SHP77 treated with DMSO at 0.1 percent for 48 hours (cell line): ENCODE measurements at places on chromosomes 2 and 18.

DNA sequence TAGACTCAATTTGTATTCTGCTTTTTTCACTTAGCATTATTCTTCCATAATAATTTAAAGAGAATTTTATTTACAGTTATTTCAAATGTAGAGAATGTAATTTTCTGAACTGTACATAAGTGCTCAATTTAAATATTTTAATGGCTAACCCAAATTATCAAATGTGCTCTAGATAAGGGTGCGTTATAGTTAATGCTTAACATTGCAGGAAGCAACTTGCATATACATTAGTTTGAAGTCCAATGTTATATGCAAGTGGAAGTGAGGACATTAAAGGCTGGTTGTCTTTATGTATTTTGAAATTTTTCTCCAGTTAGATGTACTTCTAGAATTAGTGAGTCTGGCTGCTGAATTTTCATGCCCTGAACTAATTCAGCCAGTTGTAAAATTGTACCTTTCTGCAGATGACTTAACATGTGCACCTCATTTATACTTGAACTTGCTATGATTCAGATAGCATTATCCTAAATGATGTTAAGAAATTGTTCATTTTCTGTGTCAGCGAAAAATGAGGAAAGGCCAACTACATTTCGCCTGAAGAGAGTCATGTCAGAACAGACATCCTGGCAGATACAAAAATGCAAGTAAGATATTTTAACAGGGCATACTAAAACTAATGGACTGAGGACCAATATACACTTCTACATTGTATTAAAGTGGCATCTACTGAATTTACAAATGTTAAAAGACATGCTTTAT, 59.2 kb upstream of the GAREM1 start:
- no peak for DNase-seq

- DNase-seq, result no peak
Measured at GRCh38 chr2:81835321-81836000, 1530.9 kb upstream of the LRRTM1 start.

DNA sequence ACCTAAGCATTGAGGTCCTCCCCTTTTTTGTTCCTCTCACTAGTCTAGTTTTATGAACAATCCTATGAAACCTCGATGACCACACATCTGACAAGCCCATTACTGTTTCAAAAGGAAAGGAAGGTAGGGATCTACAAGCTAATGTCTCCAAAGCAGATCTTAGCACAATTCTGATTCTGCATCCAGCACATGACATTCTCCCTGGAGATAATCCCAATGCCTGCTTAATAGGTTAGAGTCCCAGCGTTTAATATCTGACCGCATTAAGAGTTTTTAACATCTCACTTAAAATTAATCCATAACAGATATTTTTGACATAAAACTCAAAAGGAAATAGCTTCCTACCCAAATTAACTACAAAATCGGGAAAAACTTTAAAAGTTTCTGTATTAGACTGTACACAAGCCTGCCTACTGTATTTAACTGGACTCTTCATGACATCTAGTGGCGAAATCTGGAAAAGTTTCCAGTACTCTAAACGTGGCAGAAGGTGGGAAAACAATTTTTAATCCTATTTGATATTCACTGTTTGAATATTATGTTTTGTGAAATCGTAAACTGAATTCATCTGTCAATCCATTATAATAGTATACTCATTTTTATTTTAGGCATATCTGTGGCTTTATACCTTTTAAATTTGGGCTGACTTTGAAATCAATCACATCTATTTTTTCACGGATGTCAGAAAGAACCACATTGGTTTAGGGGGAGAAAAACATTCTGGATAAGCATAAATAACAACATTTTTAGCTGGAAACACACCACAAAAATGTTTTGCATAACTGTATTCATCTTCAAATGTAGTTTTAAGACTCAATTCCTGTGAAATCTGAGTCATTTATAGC, 62.4 kb downstream of the TXNL1 start:
- DNase-seq, result peak; percentile 31

GRCh38 chr2:11701751-11702301, 31.8 kb upstream of the NTSR2 start:
- peak; percentile 16 for DNase-seq

- DNase-seq, result no peak
Measured at GRCh38 chr2:36351291-36351690, 4.3 kb upstream of the CRIM1 start.

DNA sequence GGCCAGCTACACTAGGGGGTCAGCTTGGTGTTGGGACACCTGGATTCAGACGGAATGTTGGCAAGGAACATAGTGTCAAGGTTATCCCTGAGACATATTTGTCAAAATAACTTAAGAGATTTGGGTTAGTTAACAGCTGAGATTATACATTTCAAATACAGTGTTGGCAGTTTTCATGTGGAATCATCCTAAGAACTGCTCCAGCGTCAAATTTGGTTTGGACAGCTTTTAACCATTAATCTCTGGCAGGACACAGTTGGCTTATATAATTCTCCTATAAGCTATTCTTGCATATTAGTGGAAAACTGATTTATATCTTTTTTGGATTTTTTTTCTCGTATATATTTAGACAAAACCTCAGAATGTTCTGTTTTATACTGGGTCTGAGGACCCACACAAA, 132.2 kb downstream of the CCDC85A start:
- no peak for DNase-seq

DNA sequence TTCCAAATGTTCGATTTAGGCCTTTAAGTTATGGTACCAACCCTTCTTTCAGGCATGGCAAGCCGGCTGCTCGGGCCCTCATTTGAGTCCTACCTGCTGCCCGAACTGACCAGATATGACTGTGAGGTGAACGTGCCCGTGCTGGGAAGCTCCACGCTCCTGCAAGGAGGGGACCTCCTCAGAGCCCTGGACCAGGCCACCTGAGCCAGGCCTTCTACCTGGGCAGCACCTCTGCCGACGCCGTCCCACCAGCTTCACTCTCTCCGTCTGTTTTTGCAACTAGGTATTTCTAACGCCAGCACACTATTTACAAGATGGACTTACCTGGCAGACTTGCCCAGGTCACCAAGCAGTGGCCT, 87.2 kb downstream of the EPAS1 start:
- DNase-seq, result no peak

GRCh38 chr2:1143129-1143528, 192.5 kb downstream of the SNTG2 start:
- no peak for DNase-seq

DNA sequence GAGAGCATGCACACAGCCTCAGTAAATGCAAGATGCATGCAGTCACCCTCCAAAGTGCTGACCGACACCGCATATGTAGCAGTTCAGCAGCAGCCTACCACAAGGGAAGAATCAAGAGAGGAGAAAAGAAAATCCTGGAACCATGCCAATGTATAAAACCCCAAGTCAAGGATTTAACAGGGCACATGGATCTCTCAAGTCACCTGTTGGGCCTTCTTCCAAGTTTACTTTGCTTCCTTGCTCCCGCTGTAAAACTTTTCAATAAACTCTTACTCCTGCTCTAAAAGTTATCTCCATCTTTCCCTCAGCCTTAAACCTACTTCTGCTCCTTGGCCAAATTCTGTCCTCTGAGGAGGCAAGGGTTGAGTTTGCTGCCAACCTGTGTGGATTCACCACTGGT, 147.8 kb upstream of the MAP2 start:
- no peak for DNase-seq

GRCh38 chr2:67977464-67977863, 85.3 kb downstream of the C1D start:
- DNase-seq, result no peak

DNA sequence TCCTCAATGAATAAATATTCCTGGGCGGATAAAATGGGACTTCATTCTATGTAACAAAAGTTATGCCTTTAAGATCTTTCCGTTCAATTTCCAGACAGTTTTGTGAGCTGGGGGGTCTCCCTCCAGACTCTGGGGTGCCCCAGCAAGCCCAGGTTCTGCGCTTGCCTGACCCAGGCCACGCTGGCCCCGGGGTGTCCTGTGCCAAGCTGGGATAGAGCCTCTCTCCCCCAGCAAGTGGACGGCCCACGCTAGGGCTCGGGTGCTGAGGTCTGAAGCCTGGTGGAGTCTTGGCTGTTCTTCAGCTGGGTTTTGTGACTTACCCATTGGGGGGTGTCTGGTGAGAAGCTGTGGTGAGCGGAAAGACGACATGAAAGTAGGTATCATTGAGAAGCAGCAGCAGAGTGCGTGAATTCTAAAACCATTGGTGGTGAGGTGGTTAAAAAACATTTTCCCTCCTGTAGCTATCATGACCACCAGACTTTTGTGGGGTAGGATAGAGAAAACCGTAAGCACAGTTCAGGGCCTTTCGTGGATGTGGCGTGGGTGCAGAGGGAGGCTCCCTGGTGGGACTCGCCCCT, 346.8 kb downstream of the ANAPC1 start:
- no peak for DNase-seq

DNA sequence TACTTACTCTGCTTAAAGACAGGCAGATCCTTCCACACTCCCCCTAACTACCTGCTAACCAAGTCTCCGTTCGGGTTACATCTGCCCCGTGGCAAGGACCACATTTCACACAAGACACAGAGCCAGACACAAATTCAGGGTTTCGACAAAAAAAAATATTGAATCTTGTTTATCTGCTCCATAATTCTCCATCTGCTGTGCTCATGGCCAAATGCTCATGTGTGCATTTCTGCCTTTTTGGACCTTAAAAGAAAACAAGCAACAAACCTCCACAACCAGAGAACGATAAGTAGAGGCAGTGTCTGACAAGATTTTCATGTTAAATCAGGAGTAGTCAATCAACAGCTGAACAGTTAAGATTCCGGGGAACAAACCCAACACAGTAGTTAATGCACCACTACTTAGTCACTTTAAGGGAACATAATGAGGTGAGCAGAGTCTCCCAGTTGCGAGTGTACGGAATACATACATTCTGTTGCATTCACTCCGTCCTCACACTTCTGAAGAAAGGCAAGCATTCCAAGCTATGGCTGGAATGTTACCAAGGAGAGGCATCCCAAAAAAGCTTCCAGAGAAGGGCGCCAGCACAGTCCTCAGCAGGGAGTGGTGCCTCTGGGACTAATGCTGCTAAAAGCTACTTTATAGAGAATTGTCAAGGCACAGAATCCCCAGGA, 121.0 kb downstream of the ANKRD44 start:
- DNase-seq, result no peak

DNA sequence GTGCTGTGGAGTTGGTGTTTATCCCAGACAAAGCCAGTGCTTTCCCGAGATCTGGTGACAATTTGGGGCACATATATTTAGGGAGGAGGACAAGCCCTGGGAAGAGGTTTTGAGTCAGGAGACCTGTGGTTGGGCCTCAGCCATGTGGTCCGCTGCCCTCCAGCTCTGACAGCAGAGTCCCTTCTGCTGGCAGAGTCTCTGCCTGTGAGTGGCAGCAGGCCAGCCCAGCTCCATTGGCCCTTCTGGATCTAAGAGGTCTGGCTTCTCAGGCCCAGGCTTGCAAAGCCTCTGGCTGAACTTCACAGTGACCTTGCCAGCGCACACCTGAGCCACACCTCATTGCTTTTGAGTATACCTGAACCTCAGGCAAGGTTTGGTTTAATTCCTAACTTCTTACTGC, 115.3 kb downstream of the BCL2L11 start:
- no peak for DNase-seq

- DNase-seq, result no peak
Measured at GRCh38 chr2:104690255-104690984, 163.5 kb upstream of the POU3F3 start.

- DNase-seq, result peak; percentile 6
Measured at GRCh38 chr2:48315896-48316194, 214.1 kb upstream of the STON1 start.

- no peak for DNase-seq
Measured at GRCh38 chr18:473802-474201, 26.7 kb downstream of the COLEC12 start.

GRCh38 chr2:235582081-235582686, 88.3 kb downstream of the AGAP1 start:
- DNase-seq, result no peak

GRCh38 chr2:126707941-126708340, 52.0 kb downstream of the GYPC start:
- no peak for DNase-seq

DNA sequence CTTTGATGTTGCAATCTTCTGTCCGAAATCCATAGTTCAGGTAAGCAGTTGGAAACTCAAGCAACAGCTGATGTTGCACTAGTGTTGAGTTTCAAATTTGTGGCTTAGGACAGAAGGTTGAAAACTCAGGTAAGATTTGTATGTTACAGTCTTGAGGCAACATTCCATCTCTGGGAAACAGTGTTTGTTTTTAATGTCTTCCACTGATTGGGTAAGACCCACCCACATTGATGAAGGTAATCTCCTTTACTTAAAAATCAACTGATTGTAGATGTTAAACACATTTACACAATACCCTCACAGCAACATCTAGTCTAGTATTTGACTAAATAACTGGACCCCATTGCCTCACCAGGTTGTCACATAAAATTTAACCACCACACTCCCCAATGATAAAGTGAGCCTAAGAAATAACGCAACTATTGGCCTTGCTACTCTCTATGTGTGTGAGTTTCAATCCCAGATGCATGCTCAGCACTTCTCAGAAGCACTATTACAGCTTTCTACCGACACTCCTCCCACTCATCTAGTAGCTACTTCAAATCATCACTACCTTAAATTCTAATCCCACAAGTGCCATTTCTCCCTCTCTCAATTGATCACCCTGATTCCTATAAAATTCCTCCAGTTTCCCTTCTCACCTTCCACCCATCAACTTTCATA, 164.0 kb downstream of the MBD2 start:
- DNase-seq, result no peak

GRCh38 chr2:236086971-236087465, 81.2 kb downstream of the GBX2 start:
- no peak for DNase-seq
